Stimulated activated CD4-positive, alpha-beta T cell treated with anti-CD3 and anti-CD28 coated beads, Interleukin-4, amount 100 ng/mL, for 48 hours (primary cell): ENCODE measurements at places on chromosomes 7 and 10.

DNA sequence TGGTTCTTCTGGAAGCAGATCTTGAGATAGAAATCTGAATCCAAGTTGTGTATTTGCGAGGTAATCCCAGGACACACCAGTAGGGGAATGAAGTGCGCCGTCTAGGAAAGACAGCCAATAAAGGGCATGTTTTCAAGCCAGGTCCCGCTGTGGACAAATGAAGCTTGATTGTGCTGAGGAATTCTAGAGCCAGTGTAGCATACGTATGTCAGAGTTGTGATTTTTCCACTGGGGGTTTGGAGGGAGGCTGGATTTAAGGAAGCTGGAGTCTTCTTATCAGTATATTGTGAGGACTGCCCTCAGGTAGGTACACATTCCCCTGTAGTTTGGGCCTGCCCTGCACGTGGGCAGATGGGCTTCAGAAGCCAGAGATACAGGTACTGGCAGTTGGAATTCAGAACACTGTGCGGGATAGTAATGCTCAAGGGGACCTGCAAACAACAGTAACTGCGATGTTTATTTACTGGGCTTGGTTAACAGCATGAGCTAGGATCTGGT lies 50.9 kb downstream of the GALNT11 start:
- DNase-seq: peak; percentile 4

DNA sequence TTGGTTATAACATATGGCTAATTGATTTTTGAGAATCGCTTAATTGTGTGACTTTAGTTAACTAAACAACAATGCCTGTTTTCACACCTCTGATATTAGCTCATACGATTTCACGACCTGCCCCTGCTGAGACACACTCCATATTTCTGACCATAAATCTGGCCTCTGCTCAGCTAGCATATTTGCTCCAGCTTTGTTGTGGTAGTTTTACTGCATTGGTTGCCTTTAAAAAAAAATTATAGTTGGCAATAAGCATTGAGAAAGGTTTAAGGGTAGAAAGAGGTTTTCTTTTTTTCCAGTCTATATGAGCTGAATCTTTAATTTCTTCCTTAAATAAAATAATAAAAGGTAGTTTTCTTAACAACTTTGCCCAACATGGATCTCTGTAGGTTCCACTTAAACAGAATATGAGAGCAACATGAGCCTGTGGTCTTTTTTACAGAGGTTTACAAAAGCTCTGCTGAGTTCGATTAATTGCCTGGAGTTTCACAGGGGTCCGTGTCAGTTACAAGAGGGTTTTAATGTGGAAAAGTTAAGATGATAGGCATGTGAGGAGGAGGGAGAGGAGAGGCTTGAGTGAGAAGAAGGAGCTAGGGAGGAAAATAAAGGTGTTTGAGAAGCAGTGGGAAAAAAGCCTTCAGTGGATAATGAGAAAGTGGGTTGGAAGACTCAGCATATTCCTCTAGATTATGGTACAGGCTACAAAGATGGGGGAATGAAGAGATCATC lies 318.2 kb downstream of the CXCL12 start:
- no peak for DNase-seq

DNA sequence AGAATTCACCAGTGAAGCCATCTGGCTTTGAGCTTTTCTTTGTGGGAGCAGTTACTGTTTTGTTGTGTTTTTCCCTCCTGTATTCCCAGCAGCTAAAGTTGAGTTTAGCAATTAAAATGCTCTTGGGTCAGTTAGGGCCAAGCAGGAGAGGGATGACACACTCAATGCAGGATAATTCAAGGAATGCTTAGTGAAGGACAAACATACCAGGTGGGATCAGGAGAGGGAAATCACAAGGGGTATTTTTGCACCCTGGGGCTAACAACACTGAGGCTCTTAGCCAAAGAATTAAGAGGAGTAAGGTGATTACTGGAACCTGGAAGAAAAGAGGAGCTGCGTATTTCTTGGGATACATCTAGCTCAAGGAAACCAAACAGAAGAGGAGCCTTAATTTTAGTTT lies 82.4 kb upstream of the KCND2 start:
- DNase-seq: no peak

- no peak for DNase-seq
Measured at GRCh38 chr10:96306516-96306915, 2.3 kb downstream of the DNTT start.

DNA sequence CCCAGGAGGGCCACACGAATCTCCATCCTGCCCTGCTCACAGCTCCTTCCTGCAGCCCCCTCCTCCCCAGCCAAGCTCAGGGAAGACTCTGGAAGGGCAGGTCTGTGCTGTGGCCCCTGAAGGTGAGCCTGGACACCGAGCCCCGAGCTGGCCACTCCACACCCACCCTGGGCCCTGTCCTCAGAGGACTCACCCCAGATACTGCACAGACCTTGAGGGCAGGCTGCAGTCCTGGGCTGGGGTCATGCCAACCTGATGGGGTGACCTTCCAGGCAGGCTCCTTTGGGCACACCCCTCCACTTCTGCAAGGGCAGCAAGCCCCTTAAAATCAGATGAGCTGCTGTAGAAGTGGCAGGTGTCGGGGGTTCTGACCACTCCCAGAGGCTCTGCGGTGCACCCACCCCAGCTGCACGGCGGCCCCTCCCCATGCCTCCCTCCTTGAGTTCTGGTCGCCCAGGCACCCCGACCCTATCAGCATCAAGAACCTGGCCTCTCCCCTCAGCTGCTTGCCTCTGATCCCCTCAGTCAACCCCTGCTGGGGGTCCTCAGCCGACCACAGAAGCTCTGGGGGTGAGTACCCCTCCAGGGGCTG lies 24.3 kb downstream of the YKT6 start:
- DNase-seq: no peak

DNA sequence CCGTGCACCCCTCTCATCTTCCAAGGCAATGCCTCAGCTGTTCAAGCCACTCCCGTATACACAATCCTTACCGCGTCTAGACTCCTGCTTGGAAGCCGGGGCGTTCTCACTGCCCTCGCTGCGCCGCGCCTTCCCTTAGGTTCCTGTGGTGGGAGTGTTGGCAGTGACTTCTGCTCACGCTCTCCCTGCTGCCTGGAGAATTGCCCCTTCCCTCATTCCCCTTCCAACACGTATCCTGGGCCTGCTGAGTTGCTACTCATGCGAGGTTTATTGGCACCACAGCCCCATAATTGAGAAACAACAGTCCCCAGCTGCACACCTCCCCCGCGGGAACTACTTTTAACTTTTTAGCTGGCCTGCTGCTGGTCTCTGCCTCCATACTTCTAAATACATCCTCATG lies 31.9 kb downstream of the RBM17 start:
- DNase-seq: no peak

- DNase-seq: no peak
Measured at GRCh38 chr7:46742601-46743000, 821.5 kb upstream of the IGFBP3 start.

DNA sequence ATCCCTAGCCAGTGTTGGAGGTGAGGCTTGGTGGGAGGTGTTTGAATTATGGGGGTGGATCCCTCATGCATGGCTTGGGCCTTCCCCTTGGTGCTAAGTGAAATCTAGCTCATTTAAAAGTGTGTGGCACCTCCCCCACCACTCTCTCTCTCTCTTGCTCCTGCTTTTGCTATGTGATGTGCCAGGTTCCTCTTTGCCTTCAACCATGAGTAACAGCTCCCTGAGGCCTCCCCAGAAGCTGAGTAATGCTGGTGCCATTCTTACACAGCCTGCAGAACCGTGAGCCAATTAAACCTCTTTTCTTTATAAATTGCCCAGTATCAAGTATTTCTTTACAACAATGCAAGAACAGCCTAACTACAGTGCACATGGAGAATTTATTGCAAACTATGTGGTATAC lies 188.8 kb upstream of the POT1 start:
- no peak for DNase-seq

DNA sequence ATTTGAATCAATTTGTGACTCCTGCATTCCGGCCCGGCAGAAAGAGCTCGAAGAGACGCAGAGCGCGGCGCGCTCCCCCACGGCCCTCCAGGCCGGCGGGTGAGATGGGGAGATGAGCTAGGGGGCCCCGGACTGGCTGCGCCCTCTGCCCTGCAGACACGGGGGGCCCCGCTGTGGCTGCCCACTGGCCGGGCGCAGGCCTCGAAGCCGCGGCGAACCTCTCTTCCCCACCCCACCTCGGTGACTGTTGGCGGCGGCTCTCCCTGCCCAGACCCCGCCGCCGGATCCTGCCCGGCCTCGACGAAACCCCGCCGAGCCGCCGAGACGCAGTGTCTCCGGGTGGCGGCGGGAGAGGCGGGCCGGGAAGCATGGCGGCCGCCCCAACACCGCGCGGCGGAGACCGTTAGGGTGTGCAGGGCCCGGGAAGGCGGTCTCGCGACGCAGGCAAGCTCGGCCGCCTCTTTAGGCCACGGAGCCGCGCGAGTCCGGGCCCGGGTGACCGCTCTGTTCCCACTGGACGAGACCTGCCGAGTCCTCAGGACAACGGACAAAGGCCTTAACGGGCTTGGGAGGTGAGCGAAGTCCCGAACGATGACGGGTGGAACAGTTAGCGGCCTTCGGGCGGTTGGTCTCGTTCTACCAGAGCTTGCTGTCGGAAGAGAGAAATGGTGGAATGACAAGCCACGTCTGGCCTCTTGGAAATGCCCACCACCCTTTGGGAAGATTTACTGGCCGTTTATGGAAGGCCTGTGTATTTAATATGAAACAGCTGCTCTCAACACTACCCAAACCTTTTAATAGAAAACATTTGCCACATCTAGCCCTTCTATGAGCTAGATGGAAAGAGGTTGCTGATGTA lies 24.3 kb downstream of the NUP42 start:
- DNase-seq: no peak

- DNase-seq: no peak
Measured at GRCh38 chr7:88299126-88299525, 7.6 kb downstream of the STEAP4 start.

- DNase-seq: no peak
Measured at GRCh38 chr10:61166065-61166464, 222.1 kb upstream of the RHOBTB1 start.

DNA sequence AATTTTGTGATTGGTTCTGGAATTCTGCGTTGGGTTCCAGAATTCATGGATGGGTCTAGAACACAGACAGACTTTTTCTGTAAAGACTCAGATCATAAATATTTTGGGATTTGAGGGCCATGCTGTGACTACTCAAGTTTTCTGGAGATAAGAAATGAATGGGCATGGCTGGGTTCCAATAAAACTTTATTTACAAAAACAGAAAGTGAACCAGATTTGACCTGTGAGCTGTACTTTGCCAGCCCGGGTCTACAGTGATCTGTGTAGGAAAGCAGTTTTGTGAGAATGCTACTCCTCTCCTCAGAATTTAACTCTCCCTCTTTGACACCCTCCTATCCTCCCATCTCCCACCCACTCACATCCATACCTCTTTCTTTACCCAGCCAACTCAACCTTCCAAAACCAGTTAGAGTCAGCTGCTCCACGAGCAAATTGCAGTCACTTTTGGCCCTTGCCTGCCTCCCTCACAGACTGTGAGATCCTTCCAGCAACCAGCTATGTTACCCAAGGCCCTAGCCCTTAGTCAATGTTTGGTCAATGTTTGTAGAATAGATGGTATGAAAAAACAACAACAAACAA lies 312.8 kb upstream of the ZMIZ1 start:
- no peak for DNase-seq

- no peak for DNase-seq
Measured at GRCh38 chr10:22682237-22683139, 31.9 kb downstream of the PIP4K2A start.

DNA sequence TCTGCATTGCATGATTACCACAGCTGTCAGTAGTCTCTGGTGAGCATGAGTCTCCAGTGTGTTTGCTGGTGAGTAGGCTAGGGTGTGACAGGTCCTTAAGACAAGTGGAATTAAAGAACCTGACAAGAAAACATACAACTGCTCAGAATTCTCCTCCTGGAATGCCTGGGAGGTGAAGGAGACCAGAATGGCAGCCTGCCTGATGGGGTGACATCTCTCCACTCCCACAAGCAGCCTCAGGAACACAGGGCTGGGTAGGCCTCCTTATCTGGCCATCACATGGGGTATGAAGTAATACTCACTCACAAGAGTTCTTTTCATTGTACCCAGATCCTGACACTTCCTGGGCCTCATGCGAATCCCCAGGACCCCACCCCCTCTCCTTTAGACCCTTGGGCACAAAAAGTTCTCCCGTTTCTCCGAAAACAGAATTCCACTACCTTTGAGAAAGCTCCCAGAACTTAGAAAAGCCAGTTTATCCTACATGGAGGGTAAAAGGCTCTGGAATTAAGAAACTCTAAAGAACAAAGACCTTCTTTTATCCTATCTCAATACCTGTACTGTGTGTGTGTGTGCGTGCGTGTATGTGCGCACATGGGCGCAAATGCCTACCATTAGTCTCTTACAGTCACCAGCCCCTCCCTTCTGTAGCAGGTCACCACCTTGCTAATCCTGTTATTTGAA lies 33.4 kb upstream of the C1GALT1 start:
- no peak for DNase-seq

DNA sequence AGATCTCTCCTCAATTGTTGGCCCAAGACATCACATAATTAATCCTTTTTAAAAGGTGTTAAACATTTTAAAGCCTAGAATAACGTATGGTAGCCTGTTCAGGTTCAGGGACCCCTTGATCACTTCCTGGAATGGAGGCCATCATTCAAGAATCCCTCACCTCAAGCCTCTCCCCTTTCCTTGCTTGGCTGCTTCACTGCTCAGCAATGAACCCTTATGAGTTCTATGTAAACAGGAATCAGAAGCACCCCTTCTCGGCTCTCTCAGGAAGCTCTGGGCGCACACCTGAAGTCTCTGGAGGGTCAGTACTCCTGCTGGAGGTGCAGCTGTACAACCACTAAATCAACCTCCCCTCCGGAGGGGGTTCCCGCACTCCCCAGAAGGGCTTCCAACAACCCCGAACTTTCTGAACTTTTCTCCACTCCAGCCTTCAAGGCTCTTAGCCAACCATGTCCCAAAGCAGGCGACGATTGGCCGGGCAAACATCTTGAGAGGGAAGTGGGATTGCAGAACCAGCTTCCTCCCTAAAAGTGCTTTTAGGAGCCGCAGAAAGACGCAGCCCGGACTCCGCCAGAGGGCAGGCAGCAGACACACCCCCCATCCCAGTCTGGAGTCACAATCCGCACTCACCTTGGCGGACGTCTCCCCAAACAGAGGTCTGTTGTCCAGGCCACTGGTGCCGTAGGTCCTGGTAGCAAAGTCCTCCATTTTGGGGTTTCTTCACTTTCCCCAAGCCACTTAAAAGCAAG lies 562 bp downstream of the TMEM243 start:
- no peak for DNase-seq

DNA sequence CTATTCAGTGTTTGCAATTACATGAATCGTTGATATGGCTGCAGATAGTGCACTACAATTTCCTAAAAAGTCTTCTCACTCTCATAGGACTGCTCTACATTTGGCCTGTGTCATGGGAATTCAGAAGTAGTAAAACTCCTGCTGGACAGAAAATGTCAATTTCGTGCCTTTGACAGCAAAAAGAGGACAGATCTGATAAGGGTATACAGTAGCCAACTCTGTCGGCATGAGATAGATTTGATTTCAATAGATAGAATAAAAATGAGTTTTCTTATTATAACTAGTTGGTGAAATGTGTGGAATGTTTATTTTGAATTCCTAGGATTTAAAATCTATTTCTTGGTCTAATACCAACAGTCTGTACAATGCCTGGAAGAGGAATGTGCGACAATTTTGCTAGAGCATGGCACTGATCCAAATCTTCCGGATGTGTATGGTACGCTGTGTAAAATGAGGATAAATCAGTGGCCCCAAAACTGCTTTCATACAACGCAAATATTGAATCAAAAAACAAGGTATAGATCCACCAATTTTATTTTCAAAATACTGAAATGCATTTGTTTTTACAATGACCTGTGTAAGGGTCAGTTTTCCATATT lies 133.5 kb upstream of the CDK13 start:
- DNase-seq: no peak

- no peak for DNase-seq
Measured at GRCh38 chr7:21412957-21413356, 14.9 kb upstream of the SP4 start.
